Muscle of leg (tissue), 16 donors: ENCODE measurements at places on chromosomes 2 and 18. TPM values are rescaled to one million over a fixed set of nuclear protein-coding genes. Genes with fewer than 3 reads are reported as not detected.

The GNAL gene
- 1.7 TPM for total RNA-seq

- DNase-seq, result no peak
These were observed 52.8 kb downstream of the WIPF1 start for GRCh38 chr2:174544802-174545201.

- no peak for DNase-seq
These were observed 58.9 kb downstream of the CIB4 start for GRCh38 chr2:26581991-26582842.

DNA sequence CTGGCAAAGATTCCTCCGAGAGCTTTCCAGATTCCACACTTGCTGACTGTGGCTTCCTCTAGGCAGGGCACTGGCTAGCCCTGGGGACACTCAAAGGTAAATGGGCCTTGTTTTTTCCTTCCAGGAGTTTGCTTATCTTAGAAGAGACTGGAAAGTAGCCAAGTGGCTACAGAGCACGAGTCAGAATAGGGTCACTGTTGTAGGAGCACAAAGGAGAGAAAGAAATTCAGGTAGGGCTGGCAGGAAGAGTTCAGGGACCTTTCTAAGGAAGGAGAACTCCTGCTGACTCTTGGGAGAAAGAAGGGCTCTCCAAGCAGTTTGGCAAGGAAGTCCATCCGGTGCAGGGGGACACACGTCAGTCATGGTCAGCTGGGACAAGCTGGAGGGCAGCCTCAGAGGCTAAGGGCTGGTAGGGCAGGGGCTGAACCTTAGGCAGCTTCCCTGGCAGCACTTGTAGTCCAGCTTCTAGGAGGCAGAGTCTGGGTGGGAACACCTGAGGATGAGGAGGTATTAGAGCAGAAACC is 39.5 kb downstream of the NIFK start:
- DNase-seq, result peak; percentile 13

- DNase-seq, result no peak
These were observed 96.6 kb upstream of the STK17B start for GRCh38 chr2:196268025-196268424.

The SKA1 gene
- total RNA-seq, result 4.4 TPM

DNA sequence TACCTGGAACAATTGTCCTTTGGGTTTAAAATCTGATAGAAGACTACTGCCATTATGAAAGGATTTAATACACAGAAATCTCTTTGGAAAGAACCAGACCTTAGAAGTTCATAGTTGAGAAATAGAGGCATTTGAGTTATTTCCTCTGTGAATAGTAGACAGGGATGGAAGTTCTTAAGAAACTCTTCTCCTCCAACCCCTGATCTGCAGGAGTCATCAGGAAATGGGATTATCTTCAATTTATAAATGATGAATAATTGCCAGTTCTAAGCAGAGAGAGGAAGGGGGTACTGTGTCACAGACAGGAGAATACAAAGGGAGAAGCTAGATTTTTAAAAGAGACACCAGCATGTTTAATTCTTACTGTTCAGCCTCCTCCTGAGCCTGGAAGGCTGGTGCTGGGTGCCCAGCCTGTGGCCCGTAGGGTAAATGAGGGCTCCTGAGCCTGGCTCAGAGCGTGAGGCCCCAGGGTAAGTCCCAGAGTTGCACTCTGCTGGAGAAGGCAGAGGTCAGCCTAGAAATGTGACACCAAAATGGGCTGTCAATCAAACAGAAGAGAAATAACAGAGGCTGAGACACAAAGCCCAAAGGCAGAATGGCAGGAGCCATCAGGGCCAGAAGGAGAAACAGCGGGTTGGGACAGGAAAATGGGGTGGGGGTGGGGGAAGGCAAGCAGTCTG is 58.2 kb upstream of the PKDCC start:
- DNase-seq, result no peak

The STK36 gene
- total RNA-seq, result 18.8 TPM

- DNase-seq, result peak; percentile 66
These were observed 469.3 kb upstream of the RAB12 start for GRCh38 chr18:8139891-8140406.

GRCh38 chr2:59196491-59196890 is 955.4 kb upstream of the FANCL start:
- DNase-seq, result no peak

The DSG3 gene
- not detected for total RNA-seq

The YPEL5 gene
- total RNA-seq, result 33.4 TPM

DNA sequence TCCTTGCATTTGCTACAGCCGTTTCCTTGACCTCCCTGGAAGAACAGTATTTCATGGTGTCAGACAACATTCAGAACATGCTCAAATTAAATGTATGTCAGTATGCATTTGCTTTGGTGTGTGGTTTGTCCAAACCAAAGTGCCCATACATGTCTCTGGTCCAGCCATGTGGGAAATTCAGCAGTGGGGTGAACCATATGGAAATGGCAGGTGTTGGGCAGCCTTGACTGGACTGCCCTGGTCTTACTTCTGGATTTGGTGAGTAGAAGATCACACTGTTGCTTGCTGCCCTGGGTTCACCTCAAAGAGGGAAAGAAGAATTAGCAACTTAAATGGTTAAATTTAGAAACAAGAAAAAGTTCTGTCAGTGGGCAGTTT is 84.5 kb downstream of the MSH2 start:
- DNase-seq, result no peak

DNA sequence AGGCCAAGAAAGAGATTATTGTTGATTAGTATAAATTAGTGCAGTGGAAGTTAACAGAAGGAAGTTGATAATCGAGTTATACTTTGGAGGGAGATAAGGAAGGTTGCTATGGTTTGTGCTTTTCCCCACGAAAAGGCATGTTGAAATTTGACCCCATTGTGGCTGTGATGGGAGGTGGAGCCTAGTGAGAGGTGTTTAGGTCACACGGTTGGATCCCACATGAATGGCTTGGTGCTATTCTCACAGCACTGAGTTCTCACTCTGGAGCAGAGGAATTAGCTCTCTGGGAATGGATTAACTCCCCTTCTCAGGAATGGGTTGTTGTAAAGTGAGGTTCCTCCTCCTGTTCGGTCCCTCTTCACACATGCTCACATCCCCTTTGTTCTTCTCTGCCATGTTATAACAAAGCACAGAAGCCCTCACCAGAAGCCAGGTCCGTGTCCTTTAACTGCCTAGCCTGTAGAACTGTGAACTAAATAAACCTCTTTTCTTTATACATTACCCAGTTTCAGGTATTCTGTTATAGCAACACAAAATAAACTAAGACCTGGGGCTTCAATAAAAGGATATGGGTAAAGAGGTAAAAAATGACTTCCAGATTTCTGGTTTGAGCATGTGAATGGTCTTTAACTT is 21.9 kb downstream of the PIGN start:
- DNase-seq, result no peak

The ADD2 gene
- 0.98 TPM for total RNA-seq

- no peak for DNase-seq
These were observed 9.5 kb downstream of the PLB1 start for GRCh38 chr2:28505361-28505760.

DNA sequence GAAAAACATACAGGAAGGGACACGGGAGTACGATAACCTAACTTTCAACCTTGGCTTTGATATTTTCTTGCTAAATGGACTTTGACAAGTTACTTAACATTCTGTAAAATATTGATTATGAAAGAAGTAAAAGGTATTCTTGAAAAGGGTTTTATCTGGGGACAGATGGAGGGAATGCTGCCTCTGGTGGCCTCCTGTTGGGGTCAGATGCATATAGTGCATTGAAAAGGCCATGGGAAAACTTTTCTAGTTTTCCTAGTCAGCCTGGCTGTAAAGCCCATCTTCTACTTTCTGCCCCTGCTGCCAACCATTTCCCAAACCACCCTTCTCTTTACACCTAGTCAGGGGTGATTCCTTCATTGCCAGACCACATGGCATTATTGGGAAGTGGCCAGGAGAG is 22.2 kb upstream of the MSTN start:
- no peak for DNase-seq

DNA sequence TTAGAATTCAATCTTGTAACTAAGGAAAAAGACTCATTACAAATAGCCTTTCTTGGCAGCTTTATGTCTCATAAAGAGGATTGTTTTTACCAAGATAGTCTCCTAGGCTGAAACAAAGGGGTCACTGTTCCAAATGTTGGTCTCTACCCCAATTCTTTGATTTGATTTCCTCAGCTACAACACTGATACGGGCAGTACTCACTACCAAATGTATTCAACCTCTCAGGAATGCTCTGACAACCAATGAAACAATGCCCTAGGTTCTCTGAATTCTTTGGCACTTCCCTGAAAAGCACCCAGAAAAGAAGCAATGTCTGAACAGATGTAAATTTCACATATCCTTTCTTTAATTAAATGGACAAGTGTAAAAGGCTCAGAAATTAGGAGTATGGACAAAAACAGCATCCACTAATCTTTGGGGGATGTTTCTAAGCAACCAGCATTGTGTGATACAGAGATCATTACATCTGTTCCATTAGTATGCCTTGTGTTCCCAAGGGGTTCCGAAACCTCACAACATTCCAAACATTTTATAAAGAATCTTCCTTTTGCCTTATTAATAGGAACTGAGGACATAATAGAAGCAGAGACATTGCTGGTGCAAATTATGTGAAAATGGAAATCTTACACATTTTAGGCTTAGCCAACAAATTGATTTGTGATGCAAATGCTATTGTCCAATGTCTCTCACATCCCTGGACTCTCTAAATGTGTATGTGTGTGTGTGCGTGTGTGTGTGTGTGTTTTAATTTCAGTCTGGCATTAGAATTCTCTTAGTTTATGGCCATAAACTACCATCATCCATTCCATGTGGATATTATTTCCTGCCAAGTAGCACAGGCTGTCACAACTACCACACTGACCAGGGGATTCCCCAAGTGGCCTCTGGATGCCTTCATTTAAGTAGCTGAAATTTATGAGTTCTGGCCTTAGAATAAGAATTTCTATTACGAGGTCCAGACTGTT is 276.0 kb downstream of the MTX2 start:
- peak; percentile 87 for DNase-seq

GRCh38 chr2:17756668-17757067 is 2.7 kb downstream of the GEN1 start:
- DNase-seq, result no peak

DNA sequence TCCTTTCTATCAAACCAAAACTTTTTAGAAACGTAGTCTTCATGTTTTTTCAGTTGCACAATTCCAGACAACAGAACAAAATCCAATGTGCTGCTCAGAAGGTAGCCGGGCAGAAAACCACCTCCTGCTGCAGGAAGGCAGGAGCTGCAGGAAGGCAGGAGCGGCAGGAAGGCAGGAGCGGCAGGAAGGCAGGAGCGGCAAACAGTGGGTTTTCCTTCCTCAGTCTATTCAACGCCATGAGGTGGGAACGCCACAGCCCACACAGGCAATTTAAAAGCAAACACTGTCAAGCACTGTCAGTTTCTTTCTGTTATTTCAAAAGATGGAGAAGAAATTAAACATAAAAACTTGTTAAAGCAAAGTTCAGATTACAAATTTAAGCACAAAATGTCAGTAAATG is 601.2 kb upstream of the SALL3 start:
- DNase-seq, result no peak

DNA sequence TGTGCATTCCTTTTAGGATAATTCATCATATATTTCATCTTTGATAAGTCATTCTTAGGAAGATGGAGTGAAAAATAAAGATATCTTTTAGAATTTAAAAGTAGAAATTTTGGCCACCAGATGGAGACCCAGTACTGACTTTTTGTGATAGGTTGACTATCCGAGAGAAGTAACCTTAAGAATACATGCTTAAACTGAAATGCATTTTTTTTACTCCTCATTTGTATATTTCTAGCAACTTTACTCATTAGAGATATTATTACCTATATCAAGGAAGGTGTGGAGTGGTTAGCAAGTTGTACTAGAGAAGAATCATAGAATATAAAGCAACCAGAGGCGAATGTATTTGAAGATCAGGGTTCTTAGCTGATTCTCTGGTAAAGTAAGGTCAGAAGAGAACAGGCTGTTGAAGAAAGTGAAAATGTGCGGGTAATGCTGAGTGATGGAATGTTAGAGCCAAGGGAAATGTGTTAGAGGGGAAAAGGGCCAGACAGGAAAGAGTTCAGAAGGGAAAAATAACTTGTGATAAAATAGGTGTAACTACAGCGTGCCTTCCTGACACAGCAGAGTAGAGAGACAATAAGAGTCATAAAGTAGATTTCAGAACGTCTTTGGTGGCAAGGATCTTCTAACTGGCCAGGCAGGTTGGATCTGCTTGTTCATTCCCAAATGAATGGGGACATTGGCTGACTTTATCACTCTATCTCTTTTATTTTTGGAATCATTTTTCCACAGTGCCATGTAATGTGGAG is 52.3 kb downstream of the TDRD15 start:
- DNase-seq, result peak; percentile 55

The TMEM200C gene
- total RNA-seq, result 1.1 TPM

GRCh38 chr2:168200930-168201583 is 46.3 kb downstream of the STK39 start:
- DNase-seq, result no peak

- DNase-seq, result no peak
These were observed 134.7 kb upstream of the MGAT5 start for GRCh38 chr2:134119117-134119712.

- peak; percentile 74 for DNase-seq
These were observed 1.1 kb upstream of the DUSP2 start for GRCh38 chr2:96146153-96146880.

The ANTXR1 gene
- total RNA-seq, result 86.0 TPM

The MAPRE2 gene
- total RNA-seq, result 17.3 TPM

The MAB21L4 gene
- total RNA-seq, result not detected

GRCh38 chr18:45208164-45208563 is 407.1 kb upstream of the SLC14A2 start:
- DNase-seq, result no peak

DNA sequence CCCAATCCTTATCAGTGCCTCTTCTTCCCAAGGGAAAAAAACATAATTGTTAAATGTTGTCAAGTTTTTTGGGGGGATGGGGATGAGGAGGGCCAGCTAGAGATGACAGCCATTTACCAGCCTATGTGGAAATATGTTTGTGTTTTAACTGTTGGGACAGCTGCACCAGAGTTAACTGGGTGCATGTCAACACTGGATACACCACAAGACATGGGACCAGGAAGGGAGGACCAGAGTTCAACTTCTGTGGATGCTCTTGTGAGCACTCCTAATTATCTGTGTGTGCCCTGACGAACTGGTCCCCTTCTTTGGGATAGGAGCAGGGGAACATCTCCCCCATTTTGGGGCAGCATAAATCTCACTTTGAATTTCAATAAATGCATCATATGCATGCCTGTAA is 66.1 kb upstream of the FZD5 start:
- DNase-seq, result no peak

DNA sequence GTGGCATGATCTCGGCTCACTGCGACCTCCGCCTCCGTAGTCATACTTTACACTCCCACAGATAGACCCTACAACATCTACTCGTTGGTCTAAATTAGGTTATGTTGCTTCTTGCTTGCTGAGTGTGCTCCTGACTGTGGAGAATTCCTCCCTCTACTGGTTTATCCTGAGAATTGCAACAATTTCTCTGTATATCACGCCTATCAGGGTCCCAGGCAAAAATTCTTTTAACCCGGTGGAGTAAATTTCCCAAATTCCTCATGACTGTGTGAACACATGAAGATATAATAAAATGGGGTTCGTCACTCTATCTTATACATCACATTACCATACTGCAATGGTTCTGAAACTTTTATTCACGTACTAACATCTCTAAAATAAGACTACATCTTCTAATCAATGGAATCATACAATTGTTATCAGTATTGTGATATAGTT is 156.7 kb downstream of the EVA1A start:
- DNase-seq, result peak; percentile 56

The LBX2 gene
- total RNA-seq, result 0.66 TPM
